Sciatic nerve (tissue), 2 donors: ENCODE measurements at places on chromosomes 12 and 14.

GRCh38 chr12:80802652-80803400 lies 86.1 kb downstream of the MYF5 start:
- no peak for DNase-seq

GRCh38 chr14:93905623-93906022 lies 21.5 kb upstream of the FAM181A start:
- DNase-seq, result no peak

- DNase-seq, result peak; percentile 80
These were observed 20.3 kb upstream of the ADGRD1 start for GRCh38 chr12:130933269-130933995.

GRCh38 chr14:93729993-93730392 lies 58.3 kb downstream of the PRIMA1 start:
- no peak for DNase-seq

DNA sequence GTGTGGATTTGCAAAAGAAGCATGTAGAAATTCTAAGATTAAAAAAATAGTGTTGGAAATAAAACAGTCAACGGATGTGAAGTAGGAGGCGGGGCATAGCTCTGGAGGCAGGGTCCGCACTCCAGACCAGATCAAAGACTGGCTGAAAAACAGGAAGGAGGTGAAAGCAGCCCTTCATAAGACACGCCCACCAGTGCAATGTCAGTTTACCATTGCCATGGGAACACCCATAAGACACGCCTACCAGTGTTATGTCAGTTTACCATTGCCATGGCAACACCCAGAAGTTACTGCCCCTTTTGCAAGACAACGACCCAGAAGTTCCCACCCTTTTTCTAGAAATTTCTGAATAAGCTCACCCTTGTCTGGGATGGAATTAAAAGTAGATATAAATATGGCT lies 87.1 kb downstream of the FZD10 start:
- no peak for DNase-seq

- DNase-seq, result no peak
These were observed 3.5 kb downstream of the KICS2 start for GRCh38 chr12:64218597-64218996.

GRCh38 chr14:40733206-40733605 lies 873.5 kb upstream of the LRFN5 start:
- no peak for DNase-seq

DNA sequence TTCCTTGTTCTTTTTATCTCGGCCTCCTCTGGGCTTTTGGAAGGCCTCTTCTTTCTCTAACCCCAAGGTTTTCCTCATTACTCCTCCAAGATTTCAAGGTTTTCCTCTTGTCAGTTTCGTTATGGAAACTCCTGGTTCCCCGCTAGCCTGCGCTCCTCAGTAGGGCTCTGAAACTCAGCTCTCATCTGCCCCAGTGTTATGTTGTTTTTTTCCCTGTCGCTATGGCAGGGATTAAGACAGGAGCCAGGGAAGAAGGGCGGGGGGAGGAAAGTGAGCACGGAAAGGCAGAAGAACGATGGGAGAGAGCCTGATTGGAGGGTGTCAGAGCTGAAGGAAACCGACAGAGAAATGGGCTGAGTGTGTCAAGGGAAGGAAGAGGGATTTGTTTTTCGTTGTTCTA lies 26.5 kb upstream of the JDP2 start:
- no peak for DNase-seq

- no peak for DNase-seq
These were observed 251.5 kb upstream of the USP15 start for GRCh38 chr12:62008703-62009102.

DNA sequence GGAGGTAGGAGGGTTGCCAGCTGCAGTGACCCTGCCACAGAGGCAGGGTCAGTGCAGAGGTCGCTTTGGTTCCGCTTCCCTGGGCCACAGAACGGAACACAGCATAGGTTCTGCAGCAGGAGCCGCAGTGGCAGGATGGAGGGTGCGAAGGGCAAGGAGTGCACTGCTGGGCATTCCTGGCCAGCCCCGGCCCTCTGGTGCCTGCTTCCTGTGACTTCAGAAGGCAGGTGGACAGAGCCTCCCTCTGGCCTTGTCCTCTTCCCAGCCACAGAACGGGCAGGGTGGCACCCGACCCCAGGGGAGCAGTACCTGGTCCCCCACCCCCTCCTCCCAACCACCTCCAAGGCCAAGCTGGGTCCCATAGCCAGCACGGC lies 37.7 kb downstream of the SLC8B1 start:
- DNase-seq, result no peak

GRCh38 chr14:100710826-100711462 lies 15.7 kb upstream of the DLK1 start:
- no peak for DNase-seq

DNA sequence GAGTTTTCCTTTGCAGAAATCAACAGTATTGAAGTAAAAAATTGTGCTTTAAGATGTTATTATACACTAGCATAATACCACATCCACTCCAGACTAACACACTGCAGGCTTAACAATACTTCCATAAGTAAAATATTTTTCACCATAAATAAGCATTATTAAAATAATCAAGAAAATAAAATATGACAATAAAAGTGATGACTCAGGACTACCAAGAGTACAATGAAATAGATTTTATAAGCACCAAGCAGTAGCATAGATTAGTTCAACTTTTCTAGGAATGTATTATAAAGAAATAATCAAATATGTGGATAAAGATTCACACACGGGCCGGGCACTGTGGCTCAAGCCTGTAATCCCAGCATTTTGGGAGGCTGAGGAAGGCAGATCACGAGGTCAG lies 40.4 kb upstream of the MTHFD1 start:
- no peak for DNase-seq

DNA sequence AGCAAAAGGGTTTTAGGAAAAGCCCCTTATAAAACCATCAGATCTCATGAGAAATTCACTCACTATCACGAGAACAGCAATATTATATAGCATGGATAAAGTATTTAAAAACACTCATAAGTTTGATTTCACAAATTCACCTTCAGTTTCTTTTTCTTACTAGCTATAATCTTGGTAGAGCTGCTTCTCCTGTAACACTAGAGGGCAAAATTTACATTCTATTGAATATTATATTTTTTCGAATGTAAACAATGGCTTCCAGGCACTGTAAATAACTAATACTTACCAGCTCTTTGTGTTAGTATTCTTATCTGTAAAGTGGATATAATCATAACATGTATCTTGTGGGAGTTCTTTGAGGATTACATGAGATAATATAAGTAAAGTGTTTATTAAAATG lies 259.6 kb downstream of the CCER1 start:
- DNase-seq, result no peak

- peak; percentile 82 for DNase-seq
These were observed 61.5 kb upstream of the PTGR2 start for GRCh38 chr14:73789989-73790581.

GRCh38 chr14:61281948-61282275 lies 774 bp upstream of the TMEM30B start:
- no peak for DNase-seq

GRCh38 chr12:93736640-93737178 lies 59.5 kb downstream of the CRADD start:
- DNase-seq, result no peak

- no peak for DNase-seq
These were observed 15.7 kb downstream of the CSRP2 start for GRCh38 chr12:76863005-76863670.

DNA sequence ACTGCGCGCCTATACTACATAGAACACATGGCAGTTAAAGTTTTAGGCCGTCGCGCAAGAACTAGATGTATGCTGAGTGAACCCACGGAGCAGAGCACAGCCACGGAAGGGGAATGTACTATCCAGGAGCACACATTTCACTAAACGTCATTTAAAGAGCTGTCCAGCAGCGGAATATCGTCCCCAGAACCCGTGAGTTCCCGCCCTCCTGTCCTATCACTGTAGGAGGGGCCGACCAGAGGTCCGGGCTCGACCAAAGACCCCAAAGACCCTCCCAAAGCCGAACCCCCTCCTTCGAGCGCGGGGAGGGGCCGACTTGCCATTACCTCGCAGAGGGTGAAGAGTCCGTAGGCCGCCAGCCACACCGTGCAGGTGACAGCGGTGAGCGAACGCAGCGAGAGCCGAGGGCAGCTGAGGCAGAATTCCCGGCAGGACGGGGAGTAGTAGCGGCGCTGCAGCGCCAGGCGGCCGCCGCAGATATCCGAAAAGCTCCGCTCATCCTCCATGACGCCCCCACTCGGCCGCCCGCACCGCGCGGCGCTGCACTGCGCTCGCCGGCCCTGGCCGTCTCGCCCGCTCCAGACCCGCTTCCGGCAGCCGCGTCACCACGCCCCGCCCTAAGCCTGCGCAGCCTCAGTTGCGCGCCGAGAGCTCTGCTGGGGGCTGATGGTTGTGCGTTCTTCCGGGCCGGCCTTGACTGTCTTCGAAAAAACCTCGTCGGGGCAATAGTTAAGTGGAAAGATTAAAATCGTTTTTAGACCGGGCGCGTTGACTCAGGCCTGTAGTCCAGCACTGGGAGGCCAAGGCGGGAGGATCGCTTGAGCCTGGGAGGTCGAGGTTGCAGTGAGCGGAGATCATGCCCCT lies at the start of gene PIGH:
PIGH (minus strand) TSS at position 571 of the 864 bp plus-strand sequence; CDS start at position 506, 65 bp downstream.
- peak; percentile 94 for DNase-seq

DNA sequence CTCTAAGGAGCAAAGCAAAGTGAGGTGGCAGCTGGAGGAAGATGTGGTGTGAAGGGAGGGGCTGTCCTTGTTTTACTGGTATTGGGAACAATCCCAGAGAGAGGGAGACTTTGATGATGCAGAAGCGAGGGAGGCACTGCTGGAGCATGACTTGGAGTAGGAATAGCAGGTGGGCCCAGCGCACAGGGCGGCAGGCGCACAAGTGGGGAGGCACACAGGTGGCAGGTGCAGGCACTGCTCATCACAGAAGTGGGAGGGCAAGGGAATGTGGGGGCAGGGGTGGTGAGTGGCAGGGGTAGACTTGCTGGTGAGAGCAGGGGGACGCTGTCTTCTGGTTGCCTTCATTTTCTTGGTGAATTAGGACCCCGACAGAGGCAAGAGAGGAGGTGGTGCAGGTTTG lies 11.5 kb upstream of the IFI27 start:
- no peak for DNase-seq

DNA sequence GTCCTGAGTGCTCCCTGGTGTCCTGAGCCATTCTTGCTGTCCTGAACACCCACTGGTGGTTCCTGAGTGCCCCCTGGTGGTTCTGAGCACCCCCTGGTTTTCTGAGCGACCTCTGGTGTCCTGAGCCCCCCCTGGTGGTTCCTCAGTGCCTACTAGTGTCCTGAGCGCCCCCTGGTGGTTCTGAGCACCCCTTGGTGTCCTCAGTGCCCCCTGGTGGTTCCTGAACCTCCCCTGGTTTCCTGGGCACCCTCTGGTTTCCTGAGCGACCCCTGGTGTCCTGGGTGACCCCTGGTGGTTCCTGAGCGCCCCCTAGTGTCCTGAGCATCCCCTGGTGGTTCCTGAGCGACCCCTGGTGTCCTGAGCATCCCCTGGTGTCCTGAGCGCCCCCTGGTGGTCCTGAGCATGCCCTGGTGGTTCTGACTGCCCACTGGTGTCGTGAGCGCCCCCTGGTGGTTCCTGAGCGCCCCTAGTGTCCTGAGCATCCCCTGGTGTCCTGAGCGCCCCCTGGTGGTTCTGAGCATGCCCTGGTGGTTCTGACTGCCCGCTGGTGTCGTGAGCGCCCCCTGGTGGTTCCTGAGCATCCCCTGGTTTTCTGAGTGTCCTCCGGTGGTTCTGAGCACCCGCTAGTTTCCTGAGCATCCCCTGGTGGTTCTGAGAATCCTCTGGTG lies 473.1 kb downstream of the TMEM121 start:
- DNase-seq, result peak; percentile 67

- no peak for DNase-seq
These were observed 572.8 kb upstream of the STXBP6 start for GRCh38 chr14:25622763-25623162.
